Neuronal stem cell (in vitro differentiated cells): ENCODE measurements at places on chromosomes 7 and 10.

- no peaks in the 10 kb centered on the region for H3K4me1 ChIP-seq
- DNase-seq, result no peak
- no peak overlapping the region for H3K27ac ChIP-seq
- H3K36me3 ChIP-seq, result no peaks in the 10 kb centered on the region
- H3K27me3 ChIP-seq, result no peaks in the 10 kb centered on the region
These were observed 164.9 kb downstream of the DGKI start for GRCh38 chr7:137681657-137682562.

- no peak overlapping the region for H3K4me3 ChIP-seq
- H3K36me3 ChIP-seq, result peaks cover 6% of the 10 kb centered on the region
- DNase-seq, result no peak
- no peaks in the 10 kb centered on the region for H3K4me1 ChIP-seq
- no peak overlapping the region for H3K27ac ChIP-seq
These were observed 5.7 kb upstream of the MSS51 start for GRCh38 chr10:73439055-73439454.

DNA sequence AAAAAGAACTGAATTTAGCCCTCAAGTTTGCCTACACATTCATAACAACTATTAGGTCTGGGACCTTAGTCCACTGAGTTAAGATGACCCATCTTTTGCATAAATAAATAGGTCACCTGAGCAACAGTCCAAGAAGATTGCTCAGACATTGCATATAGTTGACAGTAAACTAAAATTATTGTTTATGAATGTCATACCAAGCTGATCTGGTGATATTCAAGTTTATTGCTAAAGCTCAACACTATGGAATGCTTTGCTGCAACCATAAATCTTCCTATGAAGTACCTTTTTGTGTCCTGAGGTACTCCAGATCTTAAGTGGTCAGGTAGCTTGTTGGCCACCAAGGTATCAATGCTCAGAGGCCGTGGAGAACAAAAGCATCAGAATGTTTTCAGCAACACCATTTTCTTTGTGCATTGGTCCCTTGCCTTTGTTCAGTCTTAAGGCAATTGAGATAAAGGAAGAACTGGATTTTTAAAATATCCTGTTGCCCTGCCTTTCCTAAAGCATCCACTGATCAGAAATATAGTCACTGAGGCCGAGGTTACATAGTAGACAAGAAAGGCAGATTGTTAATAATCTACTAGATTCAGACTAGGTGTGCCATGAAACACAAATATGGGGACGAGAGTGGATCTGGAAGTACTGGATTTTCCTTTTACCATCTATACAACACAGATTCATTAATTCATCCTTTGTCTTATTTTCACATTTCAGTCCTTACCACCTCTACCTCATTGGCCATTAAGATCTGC is 321.3 kb downstream of the PTEN start:
- no peaks in the 10 kb centered on the region for H3K27me3 ChIP-seq
- H3K4me3 ChIP-seq, result no peak overlapping the region
- DNase-seq, result no peak

DNA sequence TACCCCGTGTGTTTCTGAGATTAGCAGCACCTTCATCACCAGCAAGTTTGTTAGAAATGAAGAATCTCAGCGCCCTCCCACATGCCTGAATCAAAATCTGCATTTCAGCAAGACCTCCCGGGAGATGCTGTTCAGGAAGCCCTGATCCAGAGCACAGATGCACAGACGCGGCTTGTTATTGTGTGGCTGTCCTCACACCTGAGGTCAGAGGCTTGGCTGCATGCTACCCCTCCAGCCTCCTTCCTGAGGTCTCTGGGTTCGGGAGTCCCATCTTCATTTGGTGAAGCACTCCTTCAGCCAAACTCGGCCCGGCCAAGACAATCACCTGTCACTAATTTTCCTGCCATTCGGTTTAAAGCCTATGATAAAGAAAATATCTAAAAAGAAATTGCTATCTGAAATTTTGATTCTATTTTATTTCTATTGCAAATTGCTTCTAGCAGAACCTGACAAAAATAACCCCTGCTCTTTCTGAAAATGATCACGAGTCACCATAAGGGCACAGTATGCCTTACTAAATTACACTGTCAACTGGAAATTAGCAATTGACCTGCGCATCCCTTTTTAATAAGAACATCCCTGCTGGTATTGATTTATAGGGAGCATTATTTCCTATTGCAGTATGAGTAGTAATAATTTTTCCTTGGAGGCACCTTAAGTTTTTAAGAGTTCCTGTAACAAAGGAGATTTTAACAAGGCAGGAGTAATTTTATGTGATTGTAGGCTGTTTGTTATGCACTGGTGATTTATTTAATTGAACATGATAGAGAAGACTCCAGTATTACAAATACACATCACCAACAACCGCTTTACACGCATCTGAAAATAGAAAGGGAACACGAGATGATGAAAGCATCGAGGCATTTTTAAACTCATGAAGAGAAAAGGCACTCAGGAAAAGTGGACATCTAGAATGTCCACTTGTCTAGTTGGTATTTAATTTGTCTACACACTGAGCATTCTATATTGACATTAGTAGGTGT is 49.5 kb downstream of the VSTM2A start:
- no peak overlapping the region for H3K4me3 ChIP-seq
- DNase-seq, result no peak
- no peaks in the 10 kb centered on the region for H3K27me3 ChIP-seq
- H3K27ac ChIP-seq, result no peak overlapping the region

GRCh38 chr7:192701-193480 is 520 bp downstream of the FAM20C start:
- H3K4me1 ChIP-seq, result peaks cover 15% of the 10 kb centered on the region
- H3K4me3 ChIP-seq, result peak overlapping the region; percentile 59
- H3K27me3 ChIP-seq, result peaks cover 5% of the 10 kb centered on the region
- DNase-seq, result no peak
- peaks cover 15% of the 10 kb centered on the region for H3K36me3 ChIP-seq
- no peak overlapping the region for H3K27ac ChIP-seq

DNA sequence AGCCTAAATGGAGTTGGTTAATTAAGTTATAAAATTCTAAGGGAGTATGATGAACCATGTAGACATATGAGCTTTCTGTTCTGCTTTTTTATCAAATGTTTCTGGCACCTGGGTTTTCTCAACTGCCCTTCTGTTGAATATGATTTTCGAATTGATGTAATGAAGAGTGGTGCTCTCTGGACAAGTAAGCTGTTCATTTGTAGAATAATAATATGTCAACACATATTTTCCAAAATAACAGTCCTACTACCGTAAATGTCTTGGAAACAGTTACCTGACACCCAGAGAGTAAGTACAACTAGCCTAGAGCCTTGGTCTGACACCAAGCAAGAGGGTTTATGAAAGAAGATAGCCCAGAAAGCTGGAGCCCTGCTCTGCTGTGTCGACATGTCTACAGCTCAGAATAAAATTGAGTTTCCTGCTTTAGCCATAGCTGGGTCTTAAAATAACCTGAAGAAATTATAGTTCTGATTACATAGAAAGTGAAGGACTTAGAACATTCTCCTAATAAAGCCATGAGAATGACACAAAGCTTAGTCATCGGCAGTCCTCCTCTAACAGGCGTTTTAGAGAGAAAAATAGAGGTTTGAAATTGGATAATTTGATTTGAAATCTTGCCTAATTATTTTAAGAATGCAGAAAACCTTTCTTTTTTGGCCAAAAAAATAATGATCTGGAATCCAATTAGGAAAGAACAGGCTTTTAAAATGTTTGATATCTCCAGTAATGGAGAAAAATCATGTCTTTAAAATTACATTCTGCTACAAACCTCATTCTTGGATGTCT is 25.1 kb downstream of the HDAC9 start:
- H3K36me3 ChIP-seq, result no peaks in the 10 kb centered on the region
- H3K4me1 ChIP-seq, result no peaks in the 10 kb centered on the region

DNA sequence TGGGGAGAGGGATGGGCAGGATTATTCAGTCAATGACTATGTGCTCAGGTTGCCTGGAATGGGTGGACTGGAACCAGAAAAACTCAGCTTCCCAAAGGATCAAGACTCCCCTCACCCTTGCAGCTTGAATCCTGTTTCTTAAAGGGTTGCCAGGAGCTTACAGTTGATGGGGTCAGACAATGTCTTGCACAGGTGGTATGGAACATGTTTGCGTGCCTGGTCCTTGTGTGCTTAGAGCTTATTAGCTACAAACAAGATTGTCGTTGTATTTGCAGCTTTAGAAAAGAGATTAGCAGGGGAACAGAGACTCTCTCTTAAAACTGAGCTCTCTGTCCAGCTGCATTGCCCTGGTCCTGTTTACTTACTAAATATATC is 56.9 kb downstream of the PRR15 start:
- no peaks in the 10 kb centered on the region for H3K27me3 ChIP-seq
- DNase-seq, result no peak
- H3K4me3 ChIP-seq, result no peak overlapping the region
- H3K27ac ChIP-seq, result no peak overlapping the region

- DNase-seq, result no peak
- peaks cover 14% of the 10 kb centered on the region for H3K4me1 ChIP-seq
- no peak overlapping the region for H3K27ac ChIP-seq
- peaks cover 5% of the 10 kb centered on the region for H3K27me3 ChIP-seq
- H3K4me3 ChIP-seq, result no peak overlapping the region
- H3K36me3 ChIP-seq, result no peaks in the 10 kb centered on the region
These were observed 48.4 kb upstream of the BTRC start for GRCh38 chr10:101305320-101306241.

DNA sequence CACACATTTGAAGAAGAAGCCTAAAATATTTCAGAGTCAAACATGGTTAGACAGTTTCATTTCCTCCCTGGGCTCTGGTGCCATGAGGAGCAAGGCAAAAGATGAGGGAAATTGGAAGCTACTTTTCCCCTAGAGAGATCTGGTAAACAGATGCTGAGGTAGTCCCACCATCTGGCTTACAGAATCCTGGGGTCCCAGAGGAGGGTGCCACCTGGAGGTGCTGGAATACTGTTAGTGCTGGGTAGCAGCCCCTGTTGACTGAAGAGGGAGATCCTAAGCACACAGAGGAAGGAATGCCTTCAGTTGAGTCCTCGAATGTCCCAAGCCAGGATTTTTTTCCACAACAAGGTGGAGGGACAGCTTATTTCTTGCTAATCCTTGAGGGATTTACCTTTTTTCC is 160.1 kb downstream of the FZD1 start:
- no peak overlapping the region for H3K4me3 ChIP-seq
- H3K4me1 ChIP-seq, result no peaks in the 10 kb centered on the region
- no peaks in the 10 kb centered on the region for H3K27me3 ChIP-seq
- H3K27ac ChIP-seq, result no peak overlapping the region
- no peaks in the 10 kb centered on the region for H3K36me3 ChIP-seq
- DNase-seq, result no peak

GRCh38 chr10:119235356-119235755 is 28.0 kb downstream of the GRK5 start:
- no peaks in the 10 kb centered on the region for H3K36me3 ChIP-seq
- H3K4me1 ChIP-seq, result peaks cover 15% of the 10 kb centered on the region
- no peak overlapping the region for H3K4me3 ChIP-seq

- H3K27ac ChIP-seq, result no peak overlapping the region
- H3K36me3 ChIP-seq, result peaks cover 20% of the 10 kb centered on the region
- no peaks in the 10 kb centered on the region for H3K4me1 ChIP-seq
- DNase-seq, result no peak
These were observed 41.7 kb downstream of the GTF2IRD1 start for GRCh38 chr7:74495112-74496086.

DNA sequence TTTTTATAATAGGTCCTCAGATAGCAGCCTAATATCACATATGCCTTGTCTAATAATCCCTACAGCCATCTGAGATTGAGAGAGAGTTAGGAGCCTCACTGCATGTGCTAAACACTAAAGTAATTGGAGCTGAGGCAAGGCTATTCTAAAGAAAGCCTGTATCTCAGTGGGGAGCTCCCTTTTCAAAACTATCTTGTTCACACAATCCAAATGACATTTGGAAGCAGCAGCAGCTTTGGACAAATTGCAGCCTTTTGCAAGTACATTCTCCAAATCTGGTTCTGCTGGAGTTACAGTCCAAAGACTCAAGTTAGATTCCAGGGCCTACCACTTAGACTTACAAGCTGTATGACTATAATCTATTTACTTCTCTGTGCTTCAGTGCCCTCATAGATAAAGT is 104.5 kb downstream of the MACC1 start:
- no peak overlapping the region for H3K27ac ChIP-seq
- peak; percentile 18 for DNase-seq
- H3K27me3 ChIP-seq, result no peaks in the 10 kb centered on the region
- no peak overlapping the region for H3K4me3 ChIP-seq

GRCh38 chr10:120984221-120984620 is 133.1 kb downstream of the WDR11 start:
- no peaks in the 10 kb centered on the region for H3K27me3 ChIP-seq
- DNase-seq, result no peak
- H3K27ac ChIP-seq, result no peak overlapping the region
- H3K36me3 ChIP-seq, result no peaks in the 10 kb centered on the region
- peaks cover 14% of the 10 kb centered on the region for H3K4me1 ChIP-seq

DNA sequence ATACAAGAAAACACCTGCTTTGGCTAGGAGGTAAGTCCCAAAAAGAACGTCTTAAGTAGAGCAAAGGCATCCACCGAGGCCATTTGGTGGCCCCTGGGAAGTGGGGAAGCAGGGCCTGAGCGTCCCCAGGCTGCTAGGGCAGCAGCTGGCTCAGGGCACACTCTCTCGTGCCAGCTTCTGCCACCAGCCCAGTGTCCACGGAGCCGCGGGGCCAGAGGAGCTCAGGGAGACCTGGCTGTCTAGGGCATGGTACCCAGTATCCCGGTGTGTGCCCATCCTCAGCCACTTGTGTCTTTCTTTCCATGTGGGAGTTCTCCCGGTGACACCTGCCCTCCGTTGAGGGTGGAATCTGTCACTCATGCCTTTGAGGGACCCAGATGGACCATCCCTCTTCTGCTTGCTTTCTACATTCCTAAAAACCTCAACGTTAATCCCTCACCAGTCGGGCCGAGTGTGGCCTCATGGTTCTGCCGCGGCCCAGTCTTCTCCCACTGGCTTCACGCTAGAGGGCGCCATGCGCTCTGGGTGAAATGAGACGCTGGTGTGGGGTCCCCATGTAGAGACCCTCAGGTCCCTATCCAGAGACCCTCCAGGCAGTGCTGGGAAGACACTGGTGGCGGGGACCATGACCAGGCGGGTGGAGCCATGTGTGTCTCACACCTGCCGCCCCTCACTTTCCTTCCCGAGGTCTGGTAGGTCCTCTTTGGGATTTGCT is 9.5 kb upstream of the AP5Z1 start:
- H3K27me3 ChIP-seq, result no peaks in the 10 kb centered on the region
- H3K27ac ChIP-seq, result no peak overlapping the region
- DNase-seq, result no peak
- H3K4me3 ChIP-seq, result no peak overlapping the region

GRCh38 chr7:138370956-138371355 is 89.1 kb upstream of the TRIM24 start:
- no peaks in the 10 kb centered on the region for H3K27me3 ChIP-seq
- no peak for DNase-seq
- H3K4me1 ChIP-seq, result no peaks in the 10 kb centered on the region
- no peak overlapping the region for H3K4me3 ChIP-seq
- no peaks in the 10 kb centered on the region for H3K36me3 ChIP-seq
- no peak overlapping the region for H3K27ac ChIP-seq

DNA sequence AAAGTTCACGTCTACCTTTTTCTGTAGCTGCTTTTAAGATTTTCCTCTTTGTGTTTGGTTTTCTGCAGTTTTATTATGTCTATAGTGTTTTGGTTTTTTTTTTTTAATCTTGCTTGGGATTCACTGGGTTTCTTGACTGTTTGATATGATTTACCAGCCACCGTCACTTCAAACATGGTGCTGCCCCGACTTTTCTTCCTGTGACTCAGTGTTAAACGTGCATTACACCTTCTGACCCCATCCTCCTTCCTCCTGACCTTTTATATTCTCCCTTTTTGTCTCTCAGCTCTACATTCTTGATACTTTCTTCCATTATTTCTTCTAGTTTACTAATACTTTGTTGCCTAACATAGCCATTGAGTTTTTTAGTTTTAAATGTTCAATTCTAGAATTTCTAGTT is 61.5 kb downstream of the GNA12 start:
- H3K36me3 ChIP-seq, result peaks cover 8% of the 10 kb centered on the region
- H3K27me3 ChIP-seq, result no peaks in the 10 kb centered on the region
- DNase-seq, result no peak
- H3K27ac ChIP-seq, result no peak overlapping the region
